ENCODE measurements at places on chromosomes 2 and 18. TPM values are rescaled to one million over a fixed set of nuclear protein-coding genes. Genes with fewer than 3 reads are reported as not detected.

Gene ANKAR
- total RNA-seq: 1.4 TPM

DNA sequence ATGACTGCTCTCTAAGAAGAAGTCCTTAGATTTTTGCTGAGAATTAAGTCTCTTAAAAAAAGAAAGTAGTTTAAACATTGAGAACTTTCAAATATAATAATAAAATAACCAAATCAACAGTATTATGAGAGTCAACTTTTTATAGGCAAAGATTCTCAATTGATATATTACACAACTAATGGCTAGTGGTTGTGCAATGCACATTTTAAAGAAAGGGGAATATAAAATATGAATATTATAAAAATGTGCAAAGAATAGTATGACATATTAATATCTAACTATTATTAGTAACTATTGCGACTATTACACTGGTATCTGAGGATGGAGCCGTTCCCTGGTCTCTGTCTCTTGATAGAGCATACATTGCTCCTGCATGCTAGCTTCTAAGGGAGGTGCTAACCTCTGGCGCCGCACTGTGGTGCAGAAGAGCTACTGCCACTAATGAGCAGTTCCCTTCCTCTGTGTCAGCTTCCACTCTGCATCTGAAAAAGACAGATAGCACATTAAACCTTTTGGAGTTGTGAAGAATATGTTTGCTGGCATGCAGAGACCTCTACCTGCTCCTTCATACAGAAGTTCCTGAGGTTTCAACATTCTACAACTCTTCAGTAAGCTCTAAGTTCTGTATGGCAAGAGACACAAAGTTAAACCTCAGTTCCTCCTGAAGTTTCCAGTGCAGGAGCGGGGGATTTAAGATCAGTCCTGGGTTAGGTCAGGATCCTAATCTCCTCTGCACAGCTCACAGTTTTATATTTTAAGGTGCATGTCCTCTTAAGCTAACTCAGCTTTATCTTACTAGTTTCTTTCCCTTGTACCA, 3.5 kb upstream of the SLC9A2 start:
- no peak overlapping the region for H3K27ac ChIP-seq
- H3K27me3 ChIP-seq: peaks cover 78% of the 10 kb centered on the region
- H3K4me3 ChIP-seq: no peak overlapping the region
- H3K36me3 ChIP-seq: no peaks in the 10 kb centered on the region
- peaks cover 6% of the 10 kb centered on the region for H3K4me1 ChIP-seq

Gene APCDD1
- 32.8 TPM for total RNA-seq

GRCh38 chr2:43302961-43303494, 76.6 kb upstream of the ZFP36L2 start:
- no peak overlapping the region for H3K27ac ChIP-seq
- peaks cover 6% of the 10 kb centered on the region for H3K4me1 ChIP-seq
- DNase-seq: no peak
- no peaks in the 10 kb centered on the region for H3K27me3 ChIP-seq

DNA sequence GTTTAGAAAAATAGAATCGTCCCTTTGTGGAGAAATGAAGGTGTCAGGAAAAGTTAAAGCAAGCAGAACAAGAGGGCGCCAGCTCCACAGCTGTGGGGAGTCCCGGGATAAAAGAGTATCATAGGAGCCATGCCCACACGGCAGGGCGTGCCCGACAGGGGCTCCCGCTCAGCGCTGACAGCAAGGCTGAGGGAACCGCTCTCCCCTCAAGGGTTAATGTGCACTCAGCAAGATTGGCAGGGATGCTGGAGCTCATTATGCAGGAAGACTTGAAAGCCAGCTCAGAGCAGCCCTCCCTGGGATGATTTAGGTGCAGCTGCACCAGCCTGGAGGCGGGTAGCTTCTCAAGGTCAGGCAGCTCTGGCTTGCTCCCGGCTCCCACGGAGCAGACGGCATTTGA, 500.2 kb downstream of the EIPR1 start:
- H3K4me1 ChIP-seq: no peaks in the 10 kb centered on the region
- no peaks in the 10 kb centered on the region for H3K36me3 ChIP-seq
- DNase-seq: no peak

DNA sequence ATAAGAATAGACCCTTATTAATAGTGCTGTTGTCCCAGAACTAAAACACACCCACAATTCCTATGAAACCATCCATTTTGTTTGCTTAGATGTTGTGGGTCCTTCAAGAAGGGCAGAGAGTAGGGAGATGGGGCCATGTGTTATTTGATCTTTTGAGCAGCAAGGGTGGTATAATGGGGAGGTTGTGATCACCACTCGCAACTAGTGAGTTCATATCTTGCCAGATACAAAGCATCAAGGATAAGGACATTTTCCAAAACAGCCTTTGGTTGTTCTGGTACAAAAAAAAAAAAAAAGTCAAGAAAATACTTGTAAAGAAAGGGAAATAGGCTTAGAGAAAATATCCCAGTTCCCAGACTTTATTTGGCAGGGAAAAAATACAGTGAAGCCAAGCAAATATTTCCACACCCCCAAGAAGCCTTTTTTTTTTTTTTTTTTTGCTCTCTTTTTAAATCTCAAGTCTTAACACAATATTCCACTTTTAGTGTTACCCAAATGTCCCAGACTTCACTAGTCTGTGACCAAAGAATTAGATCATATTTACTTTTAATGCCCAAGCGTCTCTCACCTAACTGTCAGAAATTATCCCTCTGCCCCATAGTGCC, 54.1 kb downstream of the ANTXR1 start:
- H3K4me1 ChIP-seq: no peaks in the 10 kb centered on the region
- H3K27me3 ChIP-seq: no peaks in the 10 kb centered on the region
- H3K4me3 ChIP-seq: no peak overlapping the region

Measured in cardiac muscle cell (in vitro differentiated cells and primary cell).